Retinal pigment epithelial cell (primary cell): ENCODE measurements at places on chromosomes 5 and 9.

GRCh38 chr5:125037530-125037929 is 291.1 kb upstream of the ZNF608 start:
- no peak for DNase-seq

DNA sequence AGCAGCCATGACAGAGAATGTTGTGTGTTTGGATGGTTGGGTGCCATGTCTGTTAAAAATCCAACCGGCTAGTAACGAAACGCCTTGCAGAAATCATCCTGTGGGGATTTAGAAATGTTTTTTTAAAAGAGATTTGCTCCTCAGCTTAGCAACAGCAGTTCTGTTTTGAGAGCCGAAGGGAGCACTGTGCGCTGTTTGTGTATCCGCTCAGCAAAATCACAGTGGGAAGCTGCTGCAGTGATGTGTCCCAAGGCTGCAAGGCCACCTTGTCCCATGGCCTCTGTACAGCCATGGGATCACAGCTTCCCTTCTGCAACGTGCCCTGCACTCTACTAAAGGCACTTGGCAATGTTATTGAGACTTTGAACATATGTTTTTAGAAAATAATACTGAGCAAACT is 40.9 kb downstream of the TRIO start:
- DNase-seq: no peak

DNA sequence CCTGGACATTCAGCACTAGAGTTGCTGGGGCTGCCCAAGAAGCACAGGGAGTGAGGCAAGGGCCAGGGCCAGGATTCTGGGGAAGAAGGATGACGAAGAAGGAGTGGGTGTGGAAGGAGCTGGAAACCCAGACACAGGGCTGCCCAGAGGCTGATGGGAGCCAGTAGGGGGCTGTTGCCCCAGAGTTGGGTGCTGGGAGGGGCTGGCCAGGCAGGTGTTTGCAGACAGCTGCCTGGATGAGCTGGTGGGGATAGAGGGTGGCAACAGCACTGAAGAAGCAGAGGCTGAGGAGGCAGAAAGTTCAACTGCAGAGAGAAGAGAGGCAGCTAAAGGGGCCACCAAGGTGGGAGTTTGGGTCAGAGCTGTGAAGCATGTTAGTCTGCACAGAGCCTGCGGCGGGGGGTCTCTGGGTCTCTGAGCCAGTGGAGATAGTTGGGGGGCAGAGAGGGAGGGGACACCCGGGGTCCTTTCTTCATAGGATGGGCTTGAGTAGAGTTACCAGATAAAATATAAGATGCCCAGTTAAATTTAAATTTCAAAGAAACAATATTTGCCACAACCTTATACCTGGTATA is 2.5 kb upstream of the AQP7 start:
- DNase-seq: no peak

DNA sequence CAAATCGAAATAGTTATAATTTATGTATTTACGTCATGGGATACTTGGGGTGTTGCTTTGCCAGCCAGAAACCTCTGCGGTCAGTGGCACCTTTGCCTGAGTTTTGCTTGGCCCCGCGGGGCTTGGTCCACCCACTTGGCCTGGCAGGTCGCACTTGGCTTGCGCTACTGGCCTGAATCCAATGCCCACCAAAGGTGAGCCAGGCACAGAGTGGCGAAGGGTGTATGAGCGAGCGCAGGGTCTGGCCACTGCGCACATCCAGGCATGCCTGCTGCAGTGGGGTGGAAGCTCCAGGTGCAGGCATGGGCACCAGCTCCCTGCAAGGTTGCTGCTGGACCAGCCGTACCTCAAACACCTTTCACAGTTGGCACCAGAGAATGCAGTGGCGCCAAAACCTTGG is 714.6 kb downstream of the CDH9 start:
- DNase-seq: no peak

- DNase-seq: no peak
Observed at GRCh38 chr9:71822935-71823334, 54.6 kb upstream of the CEMIP2 start.

- no peak for DNase-seq
Observed at GRCh38 chr5:160769301-160769700, 82.7 kb downstream of the ATP10B start.

GRCh38 chr9:97557606-97558095 is 56.2 kb downstream of the TMOD1 start:
- no peak for DNase-seq

DNA sequence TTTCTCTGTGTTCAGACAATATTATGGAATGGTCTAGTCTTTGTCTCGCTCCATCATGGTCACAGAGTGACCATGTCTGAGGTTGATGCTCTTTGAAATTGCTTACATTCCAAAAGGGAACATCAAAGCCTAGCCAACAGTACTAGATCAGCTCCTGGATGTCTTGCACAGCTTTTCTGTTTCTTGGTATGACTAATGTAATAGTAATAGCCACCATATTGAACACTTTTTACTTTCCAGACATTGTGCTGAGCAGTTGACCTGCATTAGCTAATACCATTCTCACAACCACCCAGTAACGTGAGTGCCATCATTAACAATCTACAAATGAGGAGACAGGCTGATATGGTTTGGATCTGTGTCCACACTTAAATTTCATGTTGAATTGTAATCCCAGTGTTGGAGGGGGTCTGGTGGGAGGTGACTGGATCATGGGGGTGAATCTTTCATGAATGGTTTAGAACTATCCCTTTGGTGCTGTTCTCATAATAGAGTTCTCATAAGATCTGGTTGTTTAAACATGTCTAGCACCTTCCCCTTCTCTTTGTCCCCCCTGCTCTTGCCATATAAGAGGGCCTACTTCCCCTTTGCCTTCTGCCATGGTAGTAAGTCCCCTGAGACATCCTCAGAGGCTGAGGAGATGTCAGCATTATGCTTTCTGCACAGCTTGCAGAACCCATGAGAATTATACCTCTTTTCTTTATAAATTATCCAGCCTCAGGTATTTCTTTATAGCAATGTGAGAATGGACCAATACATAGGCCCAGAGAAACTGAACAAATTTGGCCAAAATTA is 577.5 kb upstream of the CLINT1 start:
- DNase-seq: no peak

GRCh38 chr9:6641961-6642360 is 3.6 kb downstream of the GLDC start:
- DNase-seq: no peak

- DNase-seq: no peak
Observed at GRCh38 chr5:151820903-151821302, 49.1 kb downstream of the G3BP1 start.

DNA sequence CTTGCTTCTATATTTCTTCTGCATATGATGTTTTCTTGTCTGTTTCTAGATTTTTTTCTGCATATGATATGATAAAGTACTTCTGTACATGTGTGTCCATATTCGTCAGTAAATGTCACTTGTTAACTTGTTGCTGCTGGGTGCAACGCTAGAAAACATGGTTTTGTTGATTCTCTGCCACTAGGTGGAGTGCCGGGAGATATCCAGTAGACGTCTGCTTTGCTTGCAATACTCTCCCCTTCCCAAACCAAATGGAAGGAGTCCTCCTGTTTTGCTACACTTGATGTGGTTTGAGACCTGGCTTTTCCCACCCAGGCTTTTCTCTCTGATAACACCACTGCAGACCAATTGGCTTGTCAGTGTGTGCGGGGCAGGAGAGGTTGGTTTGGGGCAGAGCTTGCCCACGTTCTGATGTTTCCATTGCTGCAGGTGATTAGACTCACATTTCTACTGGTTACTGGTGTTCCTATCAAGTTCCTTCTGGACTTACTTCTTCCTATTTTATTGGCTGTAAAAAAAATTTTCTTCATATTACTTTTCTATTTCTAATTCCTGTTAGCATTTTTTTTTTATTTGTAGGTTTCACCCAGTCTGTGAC is 900.0 kb upstream of the CDH10 start:
- DNase-seq: peak; percentile 10

- DNase-seq: peak; percentile 2
Observed at GRCh38 chr5:118548761-118549720, 439.3 kb downstream of the DTWD2 start.

DNA sequence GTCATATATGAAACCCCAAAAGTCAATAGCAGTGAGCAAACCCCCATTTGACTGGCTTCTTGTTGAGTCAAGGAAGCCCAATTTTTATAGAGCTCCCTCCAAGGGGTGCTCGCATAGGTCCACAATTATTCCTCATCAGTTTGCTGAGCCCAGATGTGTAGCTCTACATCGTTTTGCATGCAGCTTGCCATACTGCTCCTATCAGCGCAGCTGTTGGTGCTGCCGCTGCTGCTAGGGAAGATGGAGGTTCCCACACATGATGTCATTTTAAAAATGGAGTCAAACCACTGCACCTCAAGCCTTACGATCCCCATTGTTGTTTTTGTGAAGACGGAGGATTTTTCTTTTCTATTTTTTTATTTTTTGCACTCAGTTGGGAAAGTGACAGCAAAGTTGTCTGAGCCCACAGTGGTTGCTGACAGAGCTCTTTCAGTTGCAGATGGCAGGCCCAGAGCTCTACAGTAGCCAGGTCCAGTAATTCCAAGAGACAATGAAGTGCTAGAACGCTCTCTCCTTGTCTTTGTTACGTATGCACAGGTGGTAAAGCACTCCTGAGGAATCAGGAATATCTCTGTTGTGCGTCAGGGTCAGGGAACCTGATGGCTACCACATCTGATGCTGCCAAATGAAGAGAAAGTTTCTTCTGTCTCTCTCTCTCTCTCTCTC is 23.2 kb upstream of the C5orf63 start:
- DNase-seq: no peak

DNA sequence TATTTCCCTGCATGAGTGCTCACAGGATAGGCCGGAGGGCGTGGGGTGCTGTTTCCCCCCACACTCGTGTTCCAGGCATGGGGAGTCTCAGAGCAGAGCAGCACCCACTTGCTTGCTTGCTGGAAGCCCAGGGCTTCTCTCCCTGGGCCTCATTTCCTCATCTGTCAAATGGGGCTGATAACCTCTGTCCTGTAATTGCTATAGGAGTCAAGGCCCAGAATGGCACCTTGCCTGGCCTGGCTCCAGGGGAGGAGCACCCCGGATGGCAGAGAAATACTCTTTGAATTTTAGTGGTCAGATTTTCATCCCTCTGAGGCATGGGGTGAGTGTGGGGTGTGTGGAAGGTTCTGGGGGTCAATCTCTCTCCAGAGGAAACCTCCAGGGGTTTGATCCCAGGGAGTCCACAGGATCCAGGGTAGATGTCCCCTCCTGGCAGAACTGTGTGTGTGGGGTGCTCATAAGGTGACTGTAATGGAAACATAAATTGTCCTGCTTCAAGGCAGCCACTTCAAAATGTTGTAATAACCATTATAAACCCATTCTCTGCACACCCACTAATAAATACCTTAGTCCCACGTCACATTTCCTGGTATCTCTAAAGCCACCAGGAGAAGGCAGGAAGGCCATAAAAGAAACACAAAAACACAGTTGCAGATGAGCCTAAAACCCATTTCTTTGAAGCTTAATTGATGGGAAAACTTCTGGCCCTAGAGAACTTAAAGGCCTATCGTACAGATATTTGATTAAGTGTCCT is 272.2 kb downstream of the FSTL4 start:
- DNase-seq: no peak

DNA sequence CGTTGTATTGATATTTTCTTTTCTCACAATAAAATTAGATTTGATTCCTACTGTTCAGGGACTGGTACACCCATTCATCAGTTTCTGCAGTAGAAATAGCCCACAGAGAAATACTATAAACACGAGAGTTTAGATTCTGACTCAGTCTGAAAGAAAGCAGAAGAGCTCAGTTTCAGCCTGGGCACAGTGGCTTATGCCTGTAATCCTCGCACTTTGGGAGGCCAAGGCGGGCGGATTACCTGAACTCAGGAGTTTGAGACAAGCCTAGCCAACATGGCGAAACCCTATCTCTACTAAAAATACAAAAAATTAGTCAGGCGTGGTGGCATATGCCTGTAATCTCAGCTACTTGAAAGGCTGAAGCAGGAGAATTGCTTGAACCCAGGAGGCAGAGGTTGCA is 8.6 kb downstream of the ITK start:
- DNase-seq: no peak

- no peak for DNase-seq
Observed at GRCh38 chr5:96080557-96080956, 118.9 kb upstream of the ELL2 start.

DNA sequence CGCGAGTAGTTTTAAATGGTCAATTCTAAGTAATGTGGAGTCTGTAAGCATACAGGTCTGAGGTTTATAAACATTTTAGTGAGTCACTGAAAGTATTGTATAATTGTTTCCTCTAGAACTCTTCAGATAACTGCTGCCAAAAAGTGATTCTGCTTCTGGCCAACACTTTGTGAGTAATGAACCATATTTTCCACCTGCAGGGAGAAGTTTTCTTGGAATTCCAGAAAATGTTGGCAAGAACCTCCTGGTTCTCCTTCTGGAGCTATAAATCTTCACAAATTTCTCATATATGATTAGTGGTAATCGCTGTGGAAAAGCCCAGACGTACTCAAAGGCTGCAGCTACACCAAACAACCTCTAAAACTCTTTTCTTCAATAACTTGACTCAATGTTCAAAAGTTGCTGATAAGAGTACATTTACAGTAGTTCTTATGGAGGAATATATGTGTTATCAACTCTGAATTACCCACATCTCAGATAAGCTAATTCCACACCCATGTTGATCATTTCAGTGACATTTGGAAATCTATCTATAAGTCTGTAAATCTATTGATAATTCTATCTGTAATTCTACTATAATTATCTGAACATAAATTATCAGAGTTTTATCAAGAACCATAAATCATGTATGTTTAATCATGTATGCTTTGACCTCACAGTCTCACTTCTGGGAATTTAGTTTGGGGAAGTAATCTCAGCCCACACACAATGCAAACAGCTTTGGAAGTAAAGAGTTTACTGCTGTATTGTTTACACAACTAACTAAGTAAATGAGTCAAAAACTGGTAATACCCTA is 74.1 kb downstream of the FNBP1 start:
- peak; percentile 34 for DNase-seq

- no peak for DNase-seq
Observed at GRCh38 chr9:19946441-19947109, 157.7 kb upstream of the SLC24A2 start.

DNA sequence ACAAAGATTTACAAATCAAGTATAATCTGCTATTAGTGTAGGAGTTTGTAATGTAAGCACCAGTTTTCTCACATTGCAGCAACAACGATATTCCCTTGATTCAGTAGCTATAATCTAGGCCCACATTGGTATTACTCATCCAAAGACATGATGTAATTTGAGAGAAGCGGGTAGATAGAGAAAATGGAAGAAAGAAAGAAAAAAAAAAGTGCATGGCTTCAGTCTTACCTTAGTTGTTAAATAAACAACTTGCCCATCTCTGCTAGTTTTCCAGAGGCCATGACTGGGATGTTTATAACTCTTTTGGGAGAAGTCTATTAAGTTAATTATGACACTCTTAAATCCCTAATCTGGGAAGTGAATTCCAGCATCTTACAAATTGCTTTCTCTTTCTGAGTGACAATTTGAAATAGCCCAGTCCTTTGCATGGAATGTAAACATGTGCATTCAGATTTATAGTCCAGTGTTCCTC is 2.8 kb downstream of the MELK start:
- DNase-seq: no peak

DNA sequence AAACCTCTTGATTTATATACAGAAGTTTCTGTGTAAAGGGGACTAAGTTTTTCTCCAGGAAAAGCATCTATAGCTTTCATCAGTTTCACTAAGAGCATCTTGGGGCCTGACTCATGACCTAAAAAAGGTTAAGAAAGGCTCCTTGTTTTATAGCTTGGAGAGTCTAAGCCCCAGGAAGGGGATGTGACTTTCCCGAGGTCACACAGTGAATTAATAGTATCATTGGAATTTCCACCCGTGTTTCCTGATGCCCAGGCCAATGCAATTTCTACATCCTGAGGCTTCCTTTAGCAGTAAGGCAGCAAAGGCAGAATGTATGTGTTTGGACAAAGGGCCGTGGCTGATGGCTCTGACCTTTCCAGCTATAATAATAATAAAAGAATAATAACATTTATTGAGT is 8.6 kb downstream of the MORN5 start:
- no peak for DNase-seq

- DNase-seq: peak; percentile 52
Observed at GRCh38 chr5:108461628-108462367, 79.9 kb upstream of the FBXL17 start.
